Activated CD4-positive, alpha-beta memory T cell treated with anti-CD3 and anti-CD28 coated beads, Interleukin-2, amount 10 ng/mL, durations not matched to agents 7 days and 5 days (primary cell): ENCODE measurements at places on chromosomes 1 and 21. TPM values are rescaled to one million over a fixed set of nuclear protein-coding genes. Genes with fewer than 3 reads are reported as not detected.

DNA sequence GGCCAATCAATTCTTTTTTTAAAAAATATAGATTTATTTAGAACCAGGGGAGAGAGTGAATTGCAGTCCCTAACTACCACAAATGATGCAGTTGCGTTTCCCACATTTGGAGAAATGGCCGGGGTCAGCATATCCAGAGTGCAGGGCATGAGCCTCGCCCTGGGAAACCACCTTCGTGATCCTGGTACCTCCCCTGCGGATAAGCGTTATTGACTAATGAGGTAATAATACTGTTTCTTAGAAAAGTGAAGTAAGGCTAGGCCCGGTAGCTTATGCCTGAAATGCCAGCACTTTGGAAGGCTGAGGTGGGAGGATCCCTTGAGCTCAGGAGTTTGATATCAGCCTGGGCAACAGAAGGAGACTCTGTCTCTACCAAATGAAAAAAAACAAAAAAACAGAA lies 111.5 kb upstream of the SLC45A1 start:
- DNase-seq: no peak
- peaks cover 3% of the 10 kb centered on the region for H3K4me1 ChIP-seq
- H3K27ac ChIP-seq: no peak overlapping the region
- H3K27me3 ChIP-seq: peaks cover 5% of the 10 kb centered on the region

GRCh38 chr1:47785561-47786271 lies 211.5 kb downstream of the TRABD2B start:
- H3K36me3 ChIP-seq: no peaks in the 10 kb centered on the region
- no peaks in the 10 kb centered on the region for H3K27me3 ChIP-seq
- DNase-seq: no peak
- H3K27ac ChIP-seq: no peak overlapping the region

Gene MYBPHL
- total RNA-seq: not detected

DNA sequence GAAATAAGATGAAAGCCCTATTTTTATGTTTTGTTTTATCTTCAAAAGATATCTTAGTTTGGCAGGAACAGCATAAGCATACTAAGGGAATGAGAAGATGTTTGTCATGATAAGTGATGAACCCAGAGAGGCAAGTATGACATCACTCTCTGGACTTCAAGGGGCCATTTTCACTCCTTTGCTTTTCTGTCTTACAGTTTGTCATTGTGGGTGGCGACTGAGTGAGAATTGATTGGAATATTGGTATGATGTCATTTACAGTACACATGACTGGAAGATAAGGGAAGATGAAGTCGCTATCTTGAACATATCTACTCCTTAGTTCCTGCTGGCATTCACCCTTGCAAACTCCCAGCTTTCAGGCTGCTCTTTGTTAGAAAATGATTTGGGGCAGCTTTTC lies 258.1 kb upstream of the RAB4A start:
- no peak overlapping the region for H3K4me3 ChIP-seq
- no peak for DNase-seq
- H3K36me3 ChIP-seq: no peaks in the 10 kb centered on the region
- no peak overlapping the region for H3K27ac ChIP-seq
- peaks cover 11% of the 10 kb centered on the region for H3K27me3 ChIP-seq

DNA sequence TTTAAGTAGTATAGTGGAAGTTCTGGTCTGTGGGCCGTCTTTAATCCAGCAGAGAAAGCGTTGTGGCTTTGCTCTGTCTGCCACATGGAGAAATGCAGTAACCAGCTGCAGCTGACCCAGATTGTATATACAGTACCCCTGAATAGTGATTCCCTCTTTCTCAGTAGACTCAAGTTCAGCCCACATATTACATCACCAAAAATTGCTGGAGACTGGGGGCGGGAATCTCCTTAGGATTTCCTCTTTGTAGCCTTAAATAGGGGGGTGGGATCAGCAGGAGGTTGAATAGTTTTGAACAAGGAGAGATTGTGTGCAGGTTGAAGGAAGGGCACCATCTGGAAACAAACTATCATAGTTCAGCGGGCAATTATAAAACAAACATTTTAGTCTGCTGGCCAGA lies at the start of gene ANGPTL1:
Gene ANGPTL1 (minus strand): TSS at position 134 of the 400 bp plus-strand sequence. CDS start 5,301 bp downstream, outside the sequence.
- peaks cover 7% of the 10 kb centered on the region for H3K4me1 ChIP-seq
- no peak within 1 kb of the TSS for H3K4me3 ChIP-seq
- no peaks in the 10 kb centered on the region for H3K36me3 ChIP-seq
- DNase-seq: no peak
- H3K27me3 ChIP-seq: no peaks in the 10 kb centered on the region
- H3K27ac ChIP-seq: no peak within 1 kb of the TSS

Gene PADI3
- not detected for total RNA-seq

Gene CD5L
- not detected for total RNA-seq

DNA sequence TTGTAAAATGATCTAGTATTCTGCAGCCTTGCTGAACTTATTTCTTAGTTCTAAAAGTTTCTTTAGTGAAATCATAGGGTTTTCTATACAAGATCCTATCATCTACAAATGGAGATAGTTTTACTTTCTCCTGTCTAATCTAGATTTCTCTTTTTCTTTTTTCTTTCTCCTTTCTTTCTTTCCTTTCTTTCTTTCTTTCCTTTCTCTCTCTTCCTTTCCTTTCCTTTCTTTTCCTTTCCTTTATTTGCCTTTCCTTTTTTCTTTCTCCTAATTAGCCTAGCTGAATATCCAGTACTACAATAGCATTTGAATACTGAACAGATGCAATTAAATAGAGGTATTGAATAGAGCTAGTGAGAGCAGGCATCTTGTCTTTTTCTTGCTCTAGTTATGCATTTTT lies 186.6 kb upstream of the SPAG17 start:
- H3K27ac ChIP-seq: no peak overlapping the region
- H3K4me1 ChIP-seq: no peaks in the 10 kb centered on the region
- DNase-seq: no peak
- H3K4me3 ChIP-seq: no peak overlapping the region
- H3K36me3 ChIP-seq: no peaks in the 10 kb centered on the region
- no peaks in the 10 kb centered on the region for H3K27me3 ChIP-seq

DNA sequence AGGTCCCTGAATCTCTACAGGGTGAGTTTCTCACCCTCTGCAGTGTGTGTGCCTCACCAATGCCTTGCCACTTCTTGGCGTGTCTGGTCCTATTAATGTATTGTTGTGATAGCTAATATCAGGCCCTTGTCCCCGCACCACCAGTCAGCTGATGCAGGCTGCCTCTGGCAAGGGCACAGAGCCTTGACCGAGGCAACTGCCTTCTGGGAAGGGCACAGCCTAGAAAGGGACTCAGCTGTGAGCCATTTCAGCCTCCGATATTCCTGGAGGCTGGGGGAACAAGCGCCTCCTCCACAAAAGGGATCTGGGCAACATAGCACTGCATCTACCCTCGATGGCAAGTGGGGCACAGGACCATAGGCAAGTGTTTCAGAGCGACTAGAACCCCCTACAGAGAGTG lies 27.0 kb downstream of the IL10RB start:
- no peak for DNase-seq
- peaks cover 63% of the 10 kb centered on the region for H3K36me3 ChIP-seq
- peaks cover 5% of the 10 kb centered on the region for H3K4me1 ChIP-seq
- H3K27me3 ChIP-seq: no peaks in the 10 kb centered on the region
- H3K4me3 ChIP-seq: no peak overlapping the region

- H3K4me3 ChIP-seq: no peak overlapping the region
- no peaks in the 10 kb centered on the region for H3K4me1 ChIP-seq
- no peaks in the 10 kb centered on the region for H3K36me3 ChIP-seq
- H3K27me3 ChIP-seq: peaks cover 10% of the 10 kb centered on the region
These were observed 41.1 kb downstream of the NGF start for GRCh38 chr1:115296981-115297380.
